ENCODE measurements at places on chromosomes 6 and 20.

- no peak for DNase-seq
Measured at GRCh38 chr6:3303795-3304411, 45.2 kb downstream of the PSMG4 start.

- DNase-seq, result no peak
Measured at GRCh38 chr20:47972916-47973309, 187.6 kb upstream of the SULF2 start.

GRCh38 chr20:24870881-24871280 is 78.2 kb upstream of the CST7 start:
- no peak for DNase-seq

DNA sequence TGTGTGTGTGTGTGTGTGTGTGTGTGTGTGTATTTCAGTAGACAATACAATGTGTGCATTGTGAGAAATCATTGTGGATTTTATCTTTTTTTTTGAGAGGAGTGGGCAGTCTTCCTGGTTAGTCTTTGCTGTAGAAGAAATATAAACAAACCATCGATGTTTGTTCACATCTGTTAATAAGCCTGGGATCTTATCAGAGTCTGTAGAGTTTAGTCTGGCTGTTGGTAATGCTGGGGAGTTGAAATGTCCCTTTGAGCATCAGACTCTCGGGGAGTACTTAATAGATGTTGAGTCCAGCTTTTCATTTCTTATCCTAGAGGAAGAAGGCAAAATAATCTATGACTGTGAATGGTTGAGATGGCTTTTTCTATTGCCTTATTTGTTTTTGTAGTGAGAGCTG is 96.6 kb upstream of the SUPT3H start:
- DNase-seq, result no peak

- DNase-seq, result no peak
Measured at GRCh38 chr6:142888456-142888855, 56.5 kb downstream of the HIVEP2 start.

GRCh38 chr20:59775687-59776055 is 157.8 kb downstream of the SYCP2 start:
- no peak for DNase-seq

GRCh38 chr6:106037060-106037459 is 49.1 kb upstream of the PRDM1 start:
- DNase-seq, result no peak

DNA sequence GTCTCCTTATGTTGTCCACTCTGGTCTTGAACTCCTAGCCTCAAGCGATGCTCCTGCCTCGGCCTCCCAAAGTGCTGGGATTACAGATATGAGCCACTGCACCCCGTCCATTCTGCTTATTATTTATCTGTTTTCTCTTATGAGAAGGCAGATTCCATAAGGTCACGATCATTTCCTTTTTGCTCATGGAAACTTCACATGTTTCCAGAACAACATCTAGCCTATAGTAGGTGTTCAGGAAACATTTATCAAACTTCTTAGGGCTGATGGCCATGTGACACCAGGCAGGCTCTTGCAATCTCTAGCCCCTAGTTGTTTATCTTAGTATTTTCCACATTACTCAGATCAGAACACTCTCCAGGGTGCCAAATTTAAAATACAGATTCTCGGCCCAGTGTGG is 61.2 kb downstream of the ZFP64 start:
- DNase-seq, result no peak

DNA sequence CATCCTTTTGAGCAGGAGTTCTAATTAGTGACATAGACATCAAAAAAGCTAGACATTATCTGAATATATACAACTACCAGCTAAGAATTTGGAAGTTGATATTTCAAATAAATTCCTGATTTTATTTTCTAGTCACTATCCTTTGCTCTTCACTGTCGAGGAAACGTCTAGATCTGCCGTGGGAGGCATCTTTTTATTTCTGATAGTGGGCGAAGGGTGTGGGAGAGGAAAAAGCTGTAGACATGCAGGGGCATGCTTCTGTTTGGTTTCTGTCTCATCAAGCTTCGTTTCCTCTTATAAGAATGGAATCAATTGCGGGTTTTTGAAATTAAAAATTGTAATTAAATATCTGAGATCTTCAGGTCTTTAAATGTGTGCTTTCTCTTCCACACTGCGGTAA is 16.2 kb upstream of the C6orf118 start:
- DNase-seq, result no peak

DNA sequence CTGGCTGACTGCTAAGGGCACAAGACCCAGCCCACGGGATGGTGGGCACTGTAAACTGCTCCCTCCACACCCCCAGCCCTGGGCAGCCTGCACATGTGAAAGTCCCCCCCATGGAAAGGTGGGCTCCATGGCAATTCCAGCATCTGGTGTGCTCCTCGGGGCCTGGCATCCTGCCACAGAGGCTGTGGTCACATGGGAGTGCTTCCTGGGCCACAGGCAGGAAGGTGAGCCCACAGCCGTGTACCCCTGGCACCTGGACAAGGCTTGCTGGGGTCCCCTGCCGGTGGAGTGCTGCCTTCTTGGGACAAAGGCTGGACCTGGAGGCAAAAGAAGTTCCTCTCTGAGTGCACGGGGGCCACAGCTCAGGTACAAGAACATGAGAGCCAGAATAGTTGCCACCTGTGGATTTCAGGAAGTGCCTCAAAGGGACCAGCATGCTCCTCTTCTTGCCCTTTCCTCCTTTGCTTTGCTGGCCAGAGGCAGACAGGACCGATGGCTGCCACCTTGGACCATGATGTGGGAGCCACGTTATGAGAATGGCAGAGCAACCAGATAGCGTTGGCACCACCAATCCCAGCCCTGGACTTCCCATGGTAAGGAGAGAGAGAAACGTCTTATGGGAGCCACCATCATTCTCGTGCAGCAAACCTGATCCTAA is 120.2 kb upstream of the MLN start:
- DNase-seq, result no peak

DNA sequence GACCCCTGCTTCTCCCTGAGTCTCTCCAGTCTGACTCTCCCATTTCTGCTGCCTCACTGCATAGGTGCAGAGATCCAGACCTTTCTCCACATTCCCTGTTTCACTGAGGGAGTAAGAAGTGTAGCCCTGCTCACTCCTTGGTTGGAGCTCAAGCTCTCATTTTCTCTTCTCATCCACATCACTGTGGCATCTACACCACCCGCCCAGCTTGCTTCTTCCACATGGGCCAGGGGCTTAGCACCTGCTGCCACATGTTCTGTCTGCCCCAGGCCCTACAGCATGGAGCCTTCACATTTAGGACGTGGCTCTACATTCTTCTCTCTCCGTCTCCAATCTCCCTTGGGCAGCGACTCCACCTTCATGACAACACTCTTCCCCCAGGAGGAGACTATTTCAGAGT is 8.5 kb upstream of the GSTA5 start:
- no peak for DNase-seq

GRCh38 chr6:168451805-168452517 is 11.0 kb downstream of the SMOC2 start:
- DNase-seq, result no peak

DNA sequence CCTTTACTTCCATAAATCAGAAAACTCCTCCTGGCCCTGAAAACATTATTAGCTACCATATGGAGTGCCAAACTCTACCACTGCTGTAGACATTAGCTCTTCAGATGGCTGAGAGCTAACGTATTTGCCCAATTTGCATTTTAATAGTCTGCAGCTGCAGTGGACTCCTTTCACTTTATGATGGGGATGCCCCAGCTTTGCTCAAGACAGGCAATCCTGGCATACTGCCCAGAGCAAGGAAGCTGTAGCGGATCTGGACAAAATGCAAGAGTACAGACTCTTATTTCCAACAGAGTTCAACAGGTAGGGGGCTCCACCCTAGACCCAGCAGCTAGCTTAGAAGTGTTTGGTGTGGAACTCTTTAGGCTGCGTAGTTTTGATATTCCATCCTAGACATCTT is 246.7 kb downstream of the FOXC1 start:
- DNase-seq, result no peak

GRCh38 chr6:141326426-141326825 is 806.3 kb upstream of the GJE1 start:
- DNase-seq, result peak; percentile 12

DNA sequence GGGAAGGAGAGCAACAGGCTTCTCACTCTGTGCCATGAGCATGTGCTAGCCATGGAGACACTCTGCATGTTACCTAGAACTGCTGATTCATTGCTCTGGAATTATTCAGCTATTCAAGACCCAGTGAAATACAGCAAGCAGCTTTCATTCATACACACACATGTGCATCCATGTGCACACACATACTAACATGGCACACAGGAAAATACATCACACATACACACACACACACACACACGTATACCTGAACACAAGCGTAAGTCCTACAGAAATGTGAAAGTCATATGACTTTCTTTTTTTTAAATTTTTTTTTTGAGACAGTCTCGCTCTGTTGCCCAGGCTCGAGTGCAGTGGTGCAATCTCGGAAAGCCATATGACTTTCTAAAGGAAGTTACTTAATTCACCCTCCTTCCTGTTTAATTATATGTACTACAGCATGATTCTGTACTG is 108.2 kb upstream of the NFATC2 start:
- no peak for DNase-seq

DNA sequence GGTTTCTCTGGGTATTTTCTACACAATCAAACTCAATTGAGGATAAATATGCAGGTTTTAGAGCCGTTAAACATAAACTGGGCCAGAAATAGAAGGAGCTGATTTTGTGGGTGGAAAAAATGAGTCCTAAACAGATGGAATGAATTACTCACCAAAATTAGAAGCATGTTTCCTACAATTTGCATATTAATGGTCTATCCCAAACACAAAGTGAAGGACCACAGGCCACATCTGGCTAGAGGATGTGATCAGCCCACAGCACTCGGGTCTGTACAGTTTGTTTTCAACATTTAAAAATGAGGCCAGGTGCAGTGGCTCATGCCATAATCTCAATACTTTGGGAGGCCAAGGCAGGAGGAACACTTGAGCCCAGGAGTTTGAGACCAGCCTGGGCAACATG is 296.3 kb downstream of the PREX1 start:
- DNase-seq, result no peak

DNA sequence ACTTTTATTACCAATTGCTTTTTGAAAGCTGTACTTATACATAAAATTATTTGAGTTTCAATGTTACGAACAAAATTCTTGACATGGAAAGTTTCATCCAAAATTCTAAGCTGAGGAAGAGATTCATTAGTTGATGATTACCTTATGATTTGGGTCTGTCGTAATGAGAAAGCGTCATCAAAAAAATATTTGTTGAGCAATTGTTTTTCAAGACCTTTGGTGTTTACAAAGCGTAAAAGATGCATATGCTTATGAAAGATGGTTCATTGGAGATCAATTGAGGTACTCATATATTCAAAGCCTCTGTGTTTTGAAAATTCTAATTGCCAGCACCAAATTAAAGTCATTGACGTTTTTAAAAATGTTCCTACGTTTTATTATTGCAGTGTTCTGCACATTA is 110.5 kb upstream of the DOK5 start:
- no peak for DNase-seq

DNA sequence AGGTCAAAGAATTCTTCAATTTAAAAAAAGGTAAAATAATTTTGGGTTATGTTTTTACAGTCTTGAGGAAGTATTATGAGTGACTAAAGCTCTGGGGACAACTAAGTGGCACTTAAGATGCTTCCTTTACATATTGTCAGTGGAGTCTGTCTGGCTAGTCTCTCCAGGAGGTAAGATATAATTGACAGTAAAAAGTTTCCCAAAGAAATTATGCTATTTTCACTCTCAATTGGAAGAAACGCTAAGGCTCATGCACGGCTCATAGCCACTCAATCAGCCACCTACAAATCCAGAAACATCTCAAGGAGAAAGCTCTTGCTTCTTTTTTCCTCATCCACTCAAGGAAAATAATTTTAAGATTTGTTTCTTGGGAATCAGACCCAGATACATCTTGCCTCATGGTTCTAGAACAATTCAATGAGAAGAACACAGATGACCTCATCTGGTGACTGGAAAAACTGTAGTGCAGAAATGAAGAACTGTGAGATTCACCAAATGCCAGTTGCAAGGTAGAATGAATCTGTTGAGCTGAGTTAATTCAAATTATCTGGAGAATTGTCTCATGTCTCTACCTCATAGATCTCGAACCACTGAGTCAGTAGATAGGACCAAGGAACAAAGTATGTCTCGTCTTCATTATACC is 252.9 kb downstream of the TPBG start:
- no peak for DNase-seq

GRCh38 chr6:106477146-106477545 is 116.6 kb downstream of the CRYBG1 start:
- no peak for DNase-seq

DNA sequence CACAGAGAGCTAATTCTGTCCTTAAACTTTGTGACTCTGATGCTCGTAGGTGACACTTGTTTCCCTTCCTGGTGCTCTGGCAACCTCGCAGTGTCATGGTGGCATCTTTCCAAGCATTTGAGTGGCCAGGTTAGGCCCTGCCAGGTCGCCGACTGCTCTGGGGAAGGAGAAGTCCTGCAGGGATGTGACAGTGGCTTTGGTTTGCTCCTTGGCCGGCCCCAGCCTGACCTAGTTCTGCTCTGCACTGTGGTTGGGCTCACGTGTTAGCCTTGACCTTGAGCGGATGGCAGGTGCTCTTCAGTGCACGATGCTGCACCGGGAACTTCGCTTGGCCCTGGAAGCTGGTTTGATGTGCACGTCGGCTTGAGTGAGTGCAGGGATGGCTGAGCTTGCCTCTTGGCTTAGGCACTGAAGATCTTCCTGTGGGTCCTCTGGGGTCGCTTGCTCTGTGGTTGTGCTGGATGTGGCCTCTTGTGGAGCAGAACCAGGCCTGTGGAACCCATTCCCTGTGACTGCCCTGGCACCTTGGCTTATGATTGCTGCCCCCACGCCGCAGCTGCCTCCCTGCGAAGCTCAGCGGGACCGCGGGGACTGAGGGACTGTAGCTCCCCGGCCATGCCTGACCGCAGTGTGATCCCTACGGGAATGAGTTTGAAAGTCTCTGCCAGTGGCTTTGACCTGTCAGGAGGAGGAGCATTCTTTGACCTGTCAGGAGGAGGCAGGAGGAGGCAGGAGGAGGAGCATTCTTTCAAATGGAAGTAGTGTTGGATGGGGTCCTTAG is 8.7 kb downstream of the OSBPL2 start:
- DNase-seq, result no peak

Data from activated CD4-positive, alpha-beta T cell treated with anti-CD3 and anti-CD28 coated beads, Interleukin-2, amount 50 U/mL, for 1 hour (primary cell).